ENCODE measurements at places on chromosomes 7 and 10.

GRCh38 chr10:25756784-25757183 is 177.2 kb upstream of the MYO3A start:
- no peak for DNase-seq

- no peak for DNase-seq
These were observed 2.0 kb upstream of the HMX3 start for GRCh38 chr10:123133541-123134342.

DNA sequence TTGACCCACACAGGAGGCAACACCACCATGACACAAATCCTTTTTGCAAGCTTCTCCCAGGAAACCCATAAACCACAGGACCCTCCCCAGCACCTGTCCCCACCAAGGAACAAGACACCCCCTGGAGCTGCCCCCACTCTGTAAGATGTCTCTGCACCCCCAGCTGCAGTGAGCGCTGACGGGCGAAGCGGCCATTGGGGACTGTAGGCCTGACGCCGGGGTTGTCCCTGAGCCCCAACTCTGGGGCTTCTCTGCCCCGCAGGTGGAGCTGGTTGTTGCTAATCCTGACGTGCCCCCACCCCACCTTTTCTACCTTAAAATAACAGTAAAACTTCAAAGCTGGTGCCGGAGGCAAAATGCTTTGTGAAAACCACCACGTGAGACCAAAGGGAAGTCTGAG is 94.7 kb upstream of the PPP2R2D start:
- DNase-seq = no peak

DNA sequence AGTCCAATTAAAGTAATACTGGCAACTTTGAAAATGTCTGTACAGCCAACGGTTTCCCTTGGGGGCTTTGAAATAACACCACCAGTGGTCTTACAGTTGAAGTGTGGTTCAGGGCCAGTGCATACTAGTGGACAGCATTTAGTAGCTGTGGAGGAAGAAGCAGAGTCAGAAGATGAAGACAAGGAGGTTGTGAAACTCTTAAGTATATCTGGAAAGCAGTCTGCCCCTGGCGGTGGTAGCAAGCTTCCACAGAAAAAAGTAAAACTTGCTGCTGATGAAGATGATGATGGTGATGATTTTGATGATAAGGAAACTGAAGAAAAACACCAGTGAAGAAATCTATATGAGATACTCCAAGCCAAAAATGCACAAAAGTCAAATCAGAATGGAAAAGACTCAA is 72.2 kb downstream of the ZNF783 start:
- no peak for DNase-seq

- DNase-seq = no peak
These were observed 104.9 kb upstream of the FAM180A start for GRCh38 chr7:135853499-135853898.

- DNase-seq = peak; percentile 40
These were observed 173.6 kb upstream of the AKR1E2 start for GRCh38 chr10:4652111-4653010.

DNA sequence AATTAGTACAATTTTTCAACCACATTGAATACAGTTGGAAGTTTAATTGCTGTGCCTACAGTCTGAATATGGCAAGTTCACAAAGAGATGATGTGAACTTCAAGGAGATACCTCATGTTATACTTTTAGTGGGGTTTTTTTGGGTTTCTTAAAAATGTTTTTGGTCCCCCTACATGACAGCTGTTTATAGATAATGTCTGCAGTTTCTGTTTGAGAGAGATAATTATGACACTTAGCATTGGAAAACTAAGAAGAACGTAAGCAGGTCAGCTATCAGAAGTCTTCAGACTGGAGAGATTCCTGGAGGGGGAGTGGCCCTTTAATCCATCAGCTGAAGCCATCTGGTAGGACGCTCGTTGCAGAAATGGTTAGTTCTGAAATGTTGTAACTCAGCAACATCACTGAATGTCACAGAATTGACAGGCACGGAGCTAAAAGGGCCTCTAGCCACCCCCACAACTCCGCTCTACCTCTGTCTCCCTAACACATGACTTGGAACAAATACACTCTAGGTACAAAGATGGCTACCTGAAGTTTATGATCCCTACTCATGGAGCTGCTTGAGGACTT is 29.0 kb downstream of the TIMM23 start:
- no peak for DNase-seq

- DNase-seq = no peak
These were observed 7.0 kb downstream of the LHPP start for GRCh38 chr10:124468624-124469023.

GRCh38 chr7:19404912-19405329 is 259.7 kb upstream of the FERD3L start:
- DNase-seq = no peak

- DNase-seq = no peak
These were observed 556.7 kb downstream of the TYW1 start for GRCh38 chr7:67553378-67553777.

- DNase-seq = peak; percentile 21
These were observed 153.7 kb downstream of the DNAJB6 start for GRCh38 chr7:157490465-157490912.

DNA sequence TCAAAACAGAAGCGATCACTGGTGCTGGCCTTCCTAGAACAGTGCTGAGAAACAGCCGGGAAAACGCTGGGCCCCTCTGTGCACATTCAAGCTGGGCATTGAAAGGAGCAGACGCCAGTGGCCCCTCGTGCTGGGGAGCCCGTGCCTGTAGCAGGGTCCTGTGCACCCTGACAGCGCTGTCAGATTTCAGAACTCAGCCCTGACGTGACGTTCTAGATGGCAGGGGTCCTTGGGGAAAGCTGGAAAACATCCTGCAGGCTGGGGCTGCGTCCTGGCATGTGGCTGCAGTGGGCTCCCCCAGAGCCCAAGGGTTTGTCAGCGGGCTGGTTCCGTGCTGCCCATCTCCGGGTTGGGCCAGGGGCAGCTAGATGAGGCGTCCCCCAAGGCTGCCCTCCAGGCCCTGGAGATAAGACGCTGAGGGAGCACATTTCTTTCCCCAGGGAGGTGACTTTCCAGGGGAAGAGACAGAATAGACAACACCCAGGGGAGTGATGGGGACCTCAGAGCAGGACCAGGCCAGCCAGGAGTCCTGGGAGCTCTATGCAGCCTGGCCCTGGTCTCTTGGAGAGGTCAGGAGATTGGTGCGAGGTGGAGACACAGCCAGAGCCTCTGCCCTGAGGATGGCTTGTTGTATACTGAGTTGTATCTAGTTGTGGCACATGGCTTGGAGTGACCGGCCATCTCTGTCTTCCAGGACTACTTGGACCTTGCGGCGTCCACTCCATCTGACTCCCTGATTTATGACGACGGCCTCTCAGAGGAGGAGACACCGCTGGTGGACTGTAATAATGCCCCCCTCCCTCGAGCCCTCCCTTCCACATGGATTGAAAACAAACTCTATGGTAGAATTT is 12.1 kb upstream of the CSGALNACT2 start:
- DNase-seq = no peak

GRCh38 chr7:115533785-115534184 is 496.8 kb downstream of the TFEC start:
- DNase-seq = no peak

DNA sequence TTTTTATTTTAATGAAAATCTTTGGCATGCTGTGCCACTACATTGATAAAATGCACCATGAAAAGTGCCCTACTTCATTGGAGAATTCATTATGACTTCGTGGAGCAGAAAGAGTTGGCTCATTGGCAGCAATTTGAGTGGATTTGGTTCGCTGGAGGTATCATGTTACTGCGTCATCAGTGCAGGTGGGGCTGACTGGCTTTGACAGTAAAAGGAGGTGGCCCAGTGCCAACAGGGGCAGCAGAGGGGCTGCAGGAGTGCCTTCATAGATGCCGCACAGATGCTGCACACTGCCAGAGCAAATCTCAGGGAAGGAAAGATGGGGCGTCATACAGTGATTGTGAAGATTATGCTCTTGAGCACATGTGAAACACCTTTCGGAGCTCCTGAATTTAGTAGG is 22.2 kb downstream of the FZD1 start:
- no peak for DNase-seq

GRCh38 chr7:155073922-155074321 is 3.8 kb downstream of the HTR5A start:
- no peak for DNase-seq

GRCh38 chr10:69657866-69658265 is 27.8 kb downstream of the FAM241B start:
- DNase-seq = no peak

- DNase-seq = no peak
These were observed 223.7 kb upstream of the ZMIZ1 start for GRCh38 chr10:78844960-78845607.

DNA sequence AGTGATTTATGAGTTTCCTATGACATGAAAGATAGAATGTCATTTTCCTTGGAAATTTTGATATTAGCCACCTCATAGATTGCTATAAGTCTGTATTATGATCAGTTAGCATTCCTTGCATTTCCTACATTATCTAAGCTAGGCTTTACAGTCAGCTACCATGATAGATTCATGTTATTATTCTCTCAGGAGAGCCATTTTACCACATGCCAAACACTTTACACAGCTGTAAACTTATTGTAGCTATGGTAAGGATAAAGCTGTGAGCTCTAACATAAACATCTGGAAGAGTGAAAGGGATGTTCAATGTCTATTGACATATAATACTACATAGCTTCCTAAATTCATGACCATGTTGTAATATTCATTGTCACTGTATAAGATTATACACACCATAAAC is 608.0 kb downstream of the PHTF2 start:
- DNase-seq = no peak

GRCh38 chr7:100465702-100466311 is 1.7 kb upstream of the SPACDR start:
- no peak for DNase-seq

DNA sequence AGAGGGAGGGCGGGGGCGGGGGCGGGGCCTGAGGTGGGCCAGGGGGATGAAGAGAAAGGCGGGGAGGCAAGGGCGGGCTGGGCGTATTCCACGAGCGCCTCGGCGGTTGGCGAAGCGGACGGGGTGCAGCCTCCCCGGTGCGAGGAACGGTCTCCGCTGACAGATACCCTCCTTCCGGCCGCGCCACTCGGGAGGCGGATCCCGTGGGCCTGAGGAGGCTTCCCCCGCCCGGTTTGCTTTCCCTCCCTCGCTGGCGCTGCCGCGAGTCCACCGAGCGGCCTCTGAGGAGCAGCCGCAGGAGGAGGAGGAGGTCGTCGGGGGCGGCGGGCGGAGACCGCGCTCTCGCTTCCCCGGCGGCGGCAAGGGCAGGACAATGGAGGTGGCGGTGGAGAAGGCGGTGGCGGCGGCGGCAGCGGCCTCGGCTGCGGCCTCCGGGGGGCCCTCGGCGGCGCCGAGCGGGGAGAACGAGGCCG is at the start of gene TRIM24:
Gene TRIM24, plus strand, starts transcription at position 84 of the 473 bp plus-strand sequence. Its CDS starts 290 bp downstream, at position 374.
- no peak for DNase-seq

GRCh38 chr10:131851346-131851745 is 49.5 kb upstream of the PPP2R2D start:
- no peak for DNase-seq

- DNase-seq = no peak
These were observed 50.7 kb downstream of the ODAD2 start for GRCh38 chr10:27948186-27948585.

DNA sequence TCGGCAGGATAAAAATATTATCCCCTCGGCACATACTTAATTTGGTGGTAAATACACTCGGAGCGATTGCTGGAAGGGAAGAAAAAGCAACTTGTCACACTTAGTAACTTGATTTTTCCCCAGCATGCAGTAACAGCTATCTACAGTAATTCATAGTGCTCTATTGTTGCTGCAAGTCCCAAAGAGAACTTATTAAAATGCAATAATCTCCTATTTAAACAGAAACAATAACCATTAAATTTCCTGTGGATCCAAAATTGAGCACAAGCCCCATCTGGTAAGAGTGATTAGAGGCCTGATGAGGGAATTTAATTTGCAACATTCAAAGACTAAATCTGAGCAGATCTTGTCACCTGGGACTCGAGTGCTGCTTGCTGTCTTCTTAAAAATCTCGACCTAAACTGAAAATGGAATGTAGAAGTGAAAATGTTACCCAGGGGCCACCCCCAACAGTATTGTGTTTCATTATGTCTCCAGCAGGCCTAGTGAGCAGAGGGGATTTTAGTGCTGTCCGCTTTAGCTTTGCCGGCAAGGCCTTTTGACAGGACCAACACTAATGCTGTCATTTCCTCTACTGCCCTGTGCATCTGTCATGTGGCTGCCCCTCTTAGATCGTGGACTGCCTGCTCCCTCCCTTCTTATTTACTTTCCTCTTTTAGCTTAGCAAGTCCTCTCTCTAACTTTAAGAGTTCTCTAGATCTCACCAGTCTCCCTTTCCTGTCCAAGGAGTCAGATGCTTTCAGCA is 639.7 kb downstream of the AUTS2 start:
- DNase-seq = no peak

DNA sequence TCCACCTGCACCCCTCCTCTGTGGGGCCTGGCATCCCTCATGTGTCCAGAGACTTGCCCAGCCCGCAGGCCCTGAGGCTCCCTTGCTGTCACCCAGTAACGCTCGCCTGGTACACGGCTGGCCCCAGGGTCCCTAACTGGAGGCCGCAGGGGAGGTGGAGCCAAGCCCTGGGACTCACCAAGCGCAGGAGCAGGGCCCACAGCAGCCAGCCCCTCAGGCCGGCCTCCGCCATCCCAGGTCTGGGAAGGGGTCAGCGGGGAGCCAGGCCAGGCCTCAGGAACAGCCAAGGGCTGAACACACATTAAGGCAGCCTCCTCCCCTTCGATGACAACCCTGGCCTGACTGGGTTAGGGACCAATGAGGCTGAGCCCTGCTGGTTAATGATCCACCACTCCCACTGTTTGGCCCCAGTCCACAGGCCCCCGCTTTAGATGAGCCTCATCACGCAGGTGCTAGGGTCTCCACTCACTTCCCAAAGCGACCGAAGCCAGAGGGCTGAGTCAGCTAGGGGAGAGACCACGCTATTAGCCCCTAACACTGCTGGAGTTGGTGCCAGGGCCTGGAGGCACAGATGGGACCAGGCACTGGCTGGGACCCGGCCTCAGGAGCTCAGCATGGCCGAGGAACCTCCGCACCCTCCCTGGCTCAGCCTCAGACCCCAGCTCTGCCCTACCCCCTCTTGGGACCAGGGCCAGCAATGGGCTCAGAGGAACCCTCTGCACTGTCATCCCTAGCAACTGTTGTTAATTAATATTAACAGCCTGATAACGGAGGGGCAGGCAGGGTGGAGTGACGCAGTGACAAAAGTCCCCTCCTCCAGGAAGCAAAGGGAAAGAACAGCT is at the start of gene NPC1L1:
Gene NPC1L1, minus strand, starts transcription at position 303 of the 842 bp plus-strand sequence. Its CDS starts 71 bp downstream, at position 232.
- no peak for DNase-seq

Measured in stimulated activated CD4-positive, alpha-beta T cell treated with anti-CD3 and anti-CD28 coated beads, TNF-alpha, amount 100 ng/mL, for 48 hours (primary cell).